ENCODE measurements at places on chromosomes 1 and 21. TPM values are rescaled to one million over a fixed set of nuclear protein-coding genes. Genes with fewer than 3 reads are reported as not detected.

GRCh38 chr1:14983277-14983676 lies 170.3 kb upstream of the TMEM51 start:
- DNase-seq = no peak

DNA sequence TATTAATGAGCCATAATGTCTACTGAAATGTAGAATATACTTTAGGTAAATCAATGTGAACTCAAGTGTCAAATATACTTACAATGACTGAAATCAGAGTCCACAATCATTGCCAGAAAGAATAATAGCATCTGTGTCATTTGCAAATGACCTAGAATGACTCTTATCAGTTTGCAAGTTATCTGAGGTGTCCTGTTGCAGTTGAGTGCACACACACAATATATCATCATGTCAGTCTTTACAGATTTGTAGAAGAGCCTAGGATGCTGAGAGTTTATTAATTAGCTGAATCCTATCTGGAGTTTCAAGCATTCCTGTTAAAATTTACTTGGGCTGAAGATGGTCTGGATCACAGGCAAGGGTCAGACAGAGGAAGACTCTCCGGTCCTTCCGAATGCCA lies 324.0 kb upstream of the GREM2 start:
- no peak for DNase-seq

DNA sequence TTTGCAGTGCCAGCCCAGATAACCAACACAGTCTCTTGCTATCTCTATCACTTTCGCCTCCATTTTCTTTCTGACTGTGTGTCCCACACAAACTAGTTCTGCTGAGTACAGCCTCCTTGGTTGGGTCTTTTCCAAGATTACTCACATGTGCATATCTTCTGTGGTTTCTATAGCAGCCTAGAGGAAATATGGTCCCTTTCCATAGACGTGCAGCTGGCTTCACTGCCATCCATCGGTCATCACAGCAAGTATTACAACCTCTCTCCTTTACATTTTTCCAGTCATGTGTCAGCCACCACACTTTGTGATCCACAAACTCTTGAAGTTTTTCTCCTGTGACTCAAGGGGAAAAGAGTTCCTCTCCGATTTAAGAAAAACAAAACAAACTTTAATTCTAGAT lies 893.4 kb upstream of the ADGRL4 start:
- no peak for DNase-seq

DNA sequence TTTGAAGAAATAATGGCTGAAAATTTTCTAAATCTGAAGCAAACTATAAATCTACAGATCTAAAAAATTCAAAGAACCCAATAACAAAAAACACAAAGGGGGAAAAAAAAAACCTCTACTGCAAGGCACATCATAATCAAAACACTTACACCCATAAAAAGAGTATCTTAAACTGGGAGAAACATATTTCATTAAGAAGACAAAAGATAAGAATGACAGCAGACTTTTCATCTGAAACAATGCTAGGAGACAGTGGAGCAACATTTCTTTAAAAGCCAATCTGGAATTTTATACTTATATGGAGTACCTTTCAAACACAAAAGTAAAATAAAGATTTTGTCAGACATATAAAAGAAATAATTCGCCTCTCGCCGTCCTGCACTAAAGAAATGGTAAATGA lies 49.1 kb downstream of the COP1 start:
- no peak for DNase-seq

GRCh38 chr21:33937931-33938339 lies 22.3 kb upstream of the ATP5PO start:
- no peak for DNase-seq

- no peak for DNase-seq
Measured at GRCh38 chr1:211493133-211493871, 1.3 kb upstream of the RD3 start.

DNA sequence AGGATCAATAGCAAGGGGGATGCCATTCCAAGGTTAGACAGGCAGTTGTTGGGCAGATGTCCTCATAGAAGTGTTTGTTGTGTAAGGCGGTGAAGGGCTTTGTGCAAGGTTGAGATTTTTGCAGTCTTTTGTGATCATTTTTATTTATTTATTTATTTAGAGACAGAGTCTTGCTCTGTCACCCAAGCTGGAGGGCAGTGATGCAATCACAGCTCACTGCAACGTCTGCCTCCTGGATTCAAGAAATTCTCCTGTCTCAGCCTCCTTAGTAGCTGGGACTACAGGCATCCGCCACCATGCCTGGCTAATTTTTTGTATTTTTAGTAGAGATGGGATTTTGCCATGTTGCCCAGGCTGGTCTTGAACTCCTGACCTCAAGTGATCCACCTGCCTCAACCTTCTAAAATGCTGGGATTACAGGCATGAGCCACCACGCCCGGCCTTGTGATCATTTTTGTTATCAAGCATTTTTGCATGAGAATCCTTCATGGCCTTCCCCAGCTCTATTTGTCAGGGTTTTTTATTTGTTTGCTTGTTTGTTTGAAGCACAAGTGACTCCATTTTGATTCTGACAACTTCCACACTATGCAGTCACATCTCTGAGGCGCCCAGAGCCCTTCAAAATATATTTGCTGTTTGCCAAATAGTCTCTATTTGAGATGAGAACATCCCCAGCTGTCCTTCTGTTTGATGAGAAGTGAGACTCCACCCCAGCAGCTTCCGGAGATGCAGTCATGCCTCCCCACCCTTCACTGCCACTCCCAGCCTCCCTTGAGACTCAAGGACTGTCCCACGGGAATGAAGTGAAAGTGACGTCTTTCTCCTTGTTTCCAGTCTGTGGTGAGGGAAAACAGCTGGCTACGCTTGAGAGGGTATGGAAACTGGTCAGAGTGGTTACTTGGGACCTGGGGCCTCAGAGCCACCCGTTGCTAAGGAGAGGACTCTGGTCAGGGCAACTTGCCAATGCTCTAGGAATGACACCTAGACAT lies 38.0 kb downstream of the TMEM50B start:
- DNase-seq = peak; percentile 87

DNA sequence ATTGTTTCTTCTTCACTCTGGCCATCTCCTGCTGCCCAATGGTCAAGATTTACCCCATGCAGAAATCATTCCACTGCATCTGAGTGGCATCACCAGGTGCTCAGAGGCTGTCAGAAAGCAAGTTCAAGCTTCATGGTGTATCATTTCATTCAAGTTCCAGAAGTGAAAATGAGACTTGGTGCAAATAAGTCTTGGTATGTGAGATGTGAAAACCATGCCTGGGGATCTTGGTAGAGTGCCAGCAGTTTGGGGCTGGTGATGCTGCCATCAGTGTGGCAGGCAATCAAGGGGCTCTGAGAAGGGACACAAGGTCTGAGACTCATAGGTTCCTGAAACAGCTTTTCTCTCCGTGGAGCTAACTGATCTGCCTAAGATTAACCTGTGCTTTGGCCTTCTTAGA lies 52.0 kb downstream of the CD2 start:
- DNase-seq = no peak

DNA sequence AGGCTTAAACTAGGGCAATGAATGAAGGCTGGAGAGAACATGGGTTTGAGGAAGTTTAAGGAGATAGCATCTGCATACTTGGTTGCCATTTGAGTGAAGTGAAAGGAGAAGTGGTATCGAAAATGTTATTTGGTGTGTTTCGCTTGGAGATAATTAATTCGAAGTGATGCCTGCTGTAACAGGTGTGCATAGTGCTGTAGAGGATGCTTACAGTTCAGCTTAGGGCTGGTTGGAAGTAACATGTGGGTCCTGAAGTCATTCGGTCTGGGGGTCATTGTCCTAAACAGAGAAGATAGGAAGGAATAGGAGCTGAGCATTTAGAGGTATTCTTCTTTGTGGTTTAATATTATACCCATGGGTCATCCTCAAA lies 301 bp upstream of the NUDT17 start:
- no peak for DNase-seq

DNA sequence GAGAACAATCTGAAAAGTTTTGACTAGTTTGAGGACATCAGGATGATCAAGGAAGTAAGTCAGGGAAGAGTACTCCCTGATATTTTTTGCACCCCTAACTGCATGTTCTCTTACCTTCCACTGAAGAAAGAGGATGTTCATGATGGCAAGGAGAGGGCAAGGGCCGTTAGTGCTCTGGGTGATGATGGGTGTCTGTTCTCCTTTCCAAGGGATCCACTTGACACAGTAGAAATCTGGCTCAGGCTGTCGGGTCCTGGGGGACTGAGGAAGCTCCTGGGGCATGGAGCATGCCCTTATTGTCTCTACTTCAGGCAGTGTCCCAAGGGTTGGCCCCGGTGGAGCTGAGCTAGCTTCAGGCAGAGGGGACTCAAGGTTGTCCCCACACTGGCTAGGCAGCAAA lies 4.7 kb downstream of the MINDY1 start:
- no peak for DNase-seq

DNA sequence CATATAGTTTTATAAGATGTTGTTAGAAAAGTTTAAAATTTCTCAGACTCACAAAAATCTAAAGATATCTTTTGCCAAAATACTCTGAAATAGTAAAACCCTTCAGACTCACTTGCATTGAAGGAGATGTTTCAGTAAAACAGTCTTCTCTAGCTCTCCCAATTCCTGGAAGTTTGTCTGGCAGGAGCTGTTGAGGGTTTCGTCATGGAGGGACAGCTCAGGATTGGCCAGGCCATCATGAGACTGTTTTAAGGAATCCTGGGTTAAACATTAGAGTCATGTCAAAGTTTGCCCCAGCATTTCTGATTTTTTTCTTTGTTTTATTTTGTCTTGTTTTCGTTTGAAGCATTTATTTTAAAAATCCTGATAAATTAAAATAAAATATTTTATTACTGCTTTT lies 293.8 kb upstream of the PBX1 start:
- peak; percentile 3 for DNase-seq

DNA sequence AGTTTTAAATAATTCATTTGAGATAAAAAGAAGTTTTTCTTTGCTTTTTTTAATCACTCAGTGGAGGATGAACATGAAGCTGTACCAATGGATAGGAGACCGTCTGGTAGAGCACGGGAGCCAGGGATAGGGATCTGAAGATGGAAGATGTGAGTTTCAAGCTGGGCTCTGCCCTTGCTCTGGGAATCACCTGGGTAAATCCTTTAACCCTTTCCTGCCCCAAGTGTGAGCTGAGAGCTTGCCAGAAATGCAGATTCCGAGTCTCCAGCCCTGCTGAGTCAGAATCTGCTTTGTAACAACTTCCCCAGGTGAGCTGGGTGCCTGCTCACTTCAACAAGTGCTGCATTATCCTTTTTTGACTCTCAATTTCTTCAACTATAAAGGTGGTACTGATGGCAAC lies 44.1 kb downstream of the ERG start:
- no peak for DNase-seq

DNA sequence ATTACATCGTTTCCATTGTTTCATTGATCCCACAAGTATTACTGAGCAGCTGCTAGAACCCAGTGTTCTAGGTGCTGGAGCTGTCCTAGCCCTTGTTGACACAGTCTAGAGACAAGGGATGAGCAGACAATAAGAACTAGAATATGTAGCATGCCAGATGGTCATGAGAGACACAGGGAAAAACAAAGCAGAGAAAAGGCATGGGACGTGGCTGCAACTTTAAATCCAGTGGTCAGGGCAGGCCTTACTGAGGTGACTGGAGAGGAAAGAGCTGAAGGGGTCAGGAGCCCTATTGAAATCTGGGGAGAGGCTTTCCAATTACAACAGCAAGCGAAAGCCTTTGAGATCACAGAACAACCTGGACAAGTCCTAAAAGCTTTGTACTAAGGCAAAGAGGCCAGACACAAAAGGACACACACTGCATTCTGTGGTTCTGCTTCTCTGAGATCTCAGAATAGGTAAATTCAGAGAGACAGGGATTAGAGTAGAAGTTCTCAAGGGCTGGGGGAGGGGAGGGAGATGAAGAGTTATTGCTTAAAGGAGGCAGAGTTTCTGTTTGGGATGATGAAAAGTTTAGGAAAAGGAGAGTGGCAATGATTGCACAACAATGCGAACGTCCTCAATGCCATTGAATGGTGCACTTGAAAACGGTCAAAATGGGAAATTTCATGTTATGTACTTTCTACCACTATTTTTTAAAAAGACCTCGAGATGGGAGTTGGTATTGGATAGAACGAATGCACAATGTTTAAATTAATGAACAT lies 467.4 kb upstream of the VAMP3 start:
- DNase-seq = no peak

The SLAMF8 gene
- polyA plus RNA-seq = 1.8 TPM

The NEGR1 gene
- 3.0 TPM for polyA plus RNA-seq

The NUDT4B gene
- not detected for polyA plus RNA-seq

The TCHH gene
- polyA plus RNA-seq = not detected

The ZYG11A gene
- 0.84 TPM for polyA plus RNA-seq

The SOAT1 gene
- 6.8 TPM for polyA plus RNA-seq

The FCRL4 gene
- not detected for polyA plus RNA-seq

The HIPK1 gene
- polyA plus RNA-seq = 8.4 TPM

The LCE2D gene
- polyA plus RNA-seq = not detected

The C1orf53 gene
- polyA plus RNA-seq = 8.9 TPM
